ENCODE measurements at places on chromosomes 2 and 18.

- DNase-seq: no peak
Measured at GRCh38 chr2:138931284-138932256, 151.4 kb upstream of the NXPH2 start.

- DNase-seq: no peak
Measured at GRCh38 chr2:236643480-236643879, 73.9 kb downstream of the ACKR3 start.

GRCh38 chr2:173349287-173349686, 5.4 kb upstream of the CDCA7 start:
- no peak for DNase-seq

GRCh38 chr2:36392571-36393255, 37.1 kb downstream of the CRIM1 start:
- DNase-seq: no peak

GRCh38 chr2:99488539-99489062, 1.2 kb downstream of the REV1 start:
- DNase-seq: no peak

DNA sequence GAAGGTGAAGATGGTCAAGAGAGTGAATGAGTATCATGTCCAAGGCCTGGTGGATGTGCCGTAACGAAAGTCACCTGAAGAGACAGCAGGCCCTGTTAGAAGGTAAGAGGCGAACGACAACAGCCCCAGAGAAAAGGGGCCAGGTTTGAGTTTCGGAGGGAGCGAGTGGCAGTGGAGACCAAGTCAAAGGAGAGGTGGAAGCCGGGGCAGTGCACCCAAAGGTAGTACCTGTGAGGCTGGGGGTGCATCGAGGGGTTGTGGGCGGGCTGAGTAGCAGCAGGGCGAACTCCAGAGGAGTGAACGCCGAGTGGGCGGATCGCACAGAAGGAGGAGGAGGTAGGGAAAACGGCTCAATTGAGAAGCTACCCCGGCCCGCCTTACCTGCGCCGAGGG, 358 bp downstream of the USP37 start:
- DNase-seq: peak; percentile 51

All from esophagus squamous epithelium (tissue), 5 donors.